ENCODE measurements at places on chromosomes 1 and 21.

DNA sequence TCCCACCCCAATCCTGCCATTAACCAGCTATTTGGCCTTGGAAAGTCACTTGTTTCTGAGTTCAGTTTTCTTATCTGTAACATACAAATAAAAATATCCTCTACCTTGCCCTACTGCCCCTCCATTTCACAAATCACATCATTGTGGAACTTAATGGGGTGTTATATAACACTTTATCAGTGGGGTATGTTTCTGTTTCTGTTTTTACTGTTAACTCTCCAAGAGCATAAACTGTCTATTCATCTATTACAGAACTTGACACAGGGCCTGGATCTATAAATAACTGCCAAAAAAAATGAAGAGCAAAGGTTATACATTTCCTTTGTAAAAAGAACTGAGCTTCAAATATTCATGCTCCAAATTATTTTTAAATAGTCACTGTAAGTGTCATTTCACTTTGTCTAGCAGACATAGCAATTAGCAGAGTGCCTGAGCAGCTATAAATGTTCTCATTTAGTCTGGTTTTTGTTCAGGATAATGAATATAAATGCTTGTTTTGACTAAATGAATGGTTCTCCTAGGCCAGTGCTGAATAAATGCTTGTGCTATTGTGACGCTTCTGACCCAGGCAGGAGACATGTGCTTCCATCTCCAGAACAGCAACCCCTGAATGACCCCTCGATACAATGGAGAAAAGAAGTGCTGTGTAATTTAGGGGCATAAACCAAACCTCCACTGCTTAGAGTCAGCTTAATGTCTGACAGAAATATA, 7.4 kb downstream of the PIGM start:
- DNase-seq, result no peak

DNA sequence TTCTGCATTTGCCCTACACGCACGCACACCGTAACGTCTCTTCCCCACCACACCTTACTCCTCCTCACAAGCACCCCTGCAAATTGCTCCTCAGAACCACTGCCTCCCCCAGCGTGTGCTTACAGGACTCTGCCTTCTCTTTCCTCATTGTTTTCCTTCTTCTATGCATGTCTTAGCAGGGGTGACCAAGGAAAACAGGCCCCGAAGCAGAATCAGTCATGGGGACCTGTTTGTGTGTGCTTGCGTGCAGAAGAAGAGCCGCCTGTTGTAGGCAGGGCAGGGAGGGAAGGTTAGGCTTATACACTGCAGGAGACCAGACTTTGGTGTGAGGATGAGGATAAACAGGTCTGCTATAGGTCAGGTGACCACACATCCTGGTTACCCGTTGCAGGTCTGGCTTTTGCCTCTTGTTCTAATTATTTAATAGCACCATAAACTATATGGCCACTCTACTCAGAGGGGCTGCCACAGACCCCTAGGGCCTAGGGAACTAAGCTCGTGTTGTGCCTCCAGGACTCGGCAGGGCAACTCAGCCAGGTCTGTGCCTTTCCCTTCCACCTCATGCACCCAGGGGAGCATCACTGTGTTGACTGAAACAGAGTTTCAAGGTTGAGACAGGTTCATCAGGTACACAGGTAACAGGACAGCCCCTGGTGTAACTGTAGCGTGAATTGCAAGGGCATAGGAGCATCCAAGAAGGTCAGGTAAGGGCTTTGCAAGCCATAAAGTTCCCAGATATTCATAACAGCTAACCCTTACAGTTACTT, 60.8 kb upstream of the EPS8L3 start:
- DNase-seq, result no peak

GRCh38 chr1:219790834-219791615, 137.3 kb downstream of the SLC30A10 start:
- DNase-seq, result no peak

DNA sequence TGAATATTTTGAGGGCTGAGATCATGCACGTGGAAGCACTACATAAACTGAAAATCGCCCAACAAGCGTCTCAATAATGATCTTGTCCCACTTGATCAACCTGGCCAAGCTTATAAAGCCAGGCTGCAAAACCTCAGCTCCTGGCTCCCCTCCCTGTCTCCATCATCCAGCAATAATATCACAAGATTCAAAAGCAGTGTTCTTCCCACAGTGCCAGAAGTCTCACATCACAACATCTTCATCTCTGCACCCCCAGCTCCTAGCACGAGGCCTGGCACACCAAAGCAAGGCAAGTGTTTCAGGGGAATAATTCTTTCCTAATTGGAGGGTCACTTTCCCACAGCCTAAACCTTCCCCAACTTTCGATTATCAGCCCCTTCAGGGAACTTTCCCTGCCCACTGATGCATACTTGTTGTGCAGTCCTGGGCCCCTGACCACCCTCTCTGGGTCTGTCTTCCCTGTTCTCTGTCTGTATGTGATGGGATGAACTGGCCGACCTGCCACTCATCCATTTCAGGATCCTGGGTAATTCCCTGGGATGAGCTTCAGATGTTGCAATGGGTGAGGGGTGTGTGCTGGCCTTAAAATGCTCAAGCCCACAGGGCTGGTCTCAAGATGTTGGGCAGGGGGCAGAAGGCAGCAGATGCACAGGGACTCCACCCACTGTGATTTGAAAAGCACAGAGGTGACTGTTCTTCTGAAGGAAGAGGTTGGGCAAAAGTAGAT, 129.0 kb downstream of the DMRTB1 start:
- DNase-seq, result no peak

DNA sequence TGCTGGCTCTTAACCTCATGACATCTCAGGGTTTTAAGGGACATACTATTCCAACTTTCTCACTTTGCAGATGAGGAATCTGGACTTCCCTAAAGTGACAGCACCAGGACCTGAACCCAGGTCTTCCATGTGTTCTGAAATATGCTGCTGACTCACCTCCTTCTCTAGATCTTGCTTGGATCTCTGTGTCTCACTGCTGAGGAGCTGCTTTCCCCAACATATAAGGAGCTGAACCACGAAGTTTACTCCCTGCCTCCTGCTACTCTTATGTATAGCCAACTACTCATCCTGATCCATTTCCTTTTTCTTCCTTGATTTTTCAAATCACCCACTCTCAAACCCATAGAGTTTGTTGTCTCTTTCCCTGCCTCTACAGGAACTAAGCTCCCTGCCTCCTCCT, 38.2 kb downstream of the ALG14 start:
- no peak for DNase-seq

GRCh38 chr1:210250998-210251679, 18.5 kb downstream of the SERTAD4 start:
- no peak for DNase-seq

DNA sequence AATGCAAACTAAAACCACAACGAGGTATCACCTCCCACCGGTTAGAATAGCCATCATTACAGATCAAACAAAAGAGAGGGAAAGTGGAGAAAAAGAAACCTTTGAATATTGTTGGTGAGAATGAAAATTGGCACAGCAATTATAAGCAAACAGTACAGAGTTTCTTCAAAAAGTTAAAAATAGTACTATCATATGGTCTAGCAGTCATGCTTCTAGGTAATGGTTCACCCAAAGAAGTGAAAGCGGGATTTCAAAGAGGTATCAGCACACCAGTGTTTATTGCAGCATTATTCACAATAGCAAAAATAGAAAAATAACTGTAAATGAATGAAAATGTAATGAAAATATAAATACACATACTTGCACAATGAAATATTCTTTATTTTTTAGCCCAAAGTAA, 8.2 kb downstream of the OR2T10 start:
- no peak for DNase-seq

- no peak for DNase-seq
Measured at GRCh38 chr1:18560692-18561091, 70.0 kb upstream of the PAX7 start.

DNA sequence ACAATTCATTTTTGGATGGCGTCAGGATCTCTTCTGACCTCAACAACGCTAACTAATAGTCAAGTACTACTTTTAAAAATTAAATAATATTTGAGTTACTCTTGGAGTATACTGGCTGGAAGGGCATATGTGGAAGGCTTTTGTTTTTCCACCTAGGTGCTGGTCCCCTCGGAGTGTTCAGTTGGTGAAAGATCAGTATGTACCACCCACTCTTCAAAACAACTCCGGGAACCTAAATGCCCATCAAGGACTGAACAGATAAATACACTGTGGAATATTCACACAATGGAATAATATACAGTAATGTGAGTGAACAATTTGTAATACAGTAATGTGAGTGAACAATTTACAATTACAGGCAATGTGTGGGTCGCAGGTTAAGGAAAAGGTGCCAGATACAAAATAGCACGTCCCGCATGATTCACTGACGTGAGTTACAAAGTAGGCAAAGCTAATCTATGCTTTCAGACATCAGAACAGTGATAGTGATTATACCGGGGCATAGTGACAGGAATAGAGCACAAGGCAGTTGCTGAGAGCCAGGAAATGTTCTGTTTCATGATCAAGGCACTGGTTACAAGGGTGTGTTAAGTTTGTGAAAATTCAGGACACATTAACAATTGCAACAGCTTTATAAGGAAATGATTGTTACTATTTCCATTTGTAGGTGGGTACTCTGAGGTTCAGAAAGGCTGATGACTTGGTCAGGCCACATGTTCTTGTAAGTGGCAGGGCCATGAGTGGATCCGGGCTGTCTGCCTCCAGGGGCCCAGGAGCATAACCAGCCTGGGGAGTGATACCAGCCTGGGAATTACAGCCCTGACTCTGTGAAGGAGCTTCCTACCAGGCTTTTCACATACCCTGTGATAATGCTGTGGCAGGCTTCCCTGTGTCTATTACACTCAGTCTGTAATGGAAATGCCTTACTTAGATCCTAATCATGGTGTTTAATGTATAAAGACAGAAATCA, 59.3 kb upstream of the ABCD3 start:
- no peak for DNase-seq

DNA sequence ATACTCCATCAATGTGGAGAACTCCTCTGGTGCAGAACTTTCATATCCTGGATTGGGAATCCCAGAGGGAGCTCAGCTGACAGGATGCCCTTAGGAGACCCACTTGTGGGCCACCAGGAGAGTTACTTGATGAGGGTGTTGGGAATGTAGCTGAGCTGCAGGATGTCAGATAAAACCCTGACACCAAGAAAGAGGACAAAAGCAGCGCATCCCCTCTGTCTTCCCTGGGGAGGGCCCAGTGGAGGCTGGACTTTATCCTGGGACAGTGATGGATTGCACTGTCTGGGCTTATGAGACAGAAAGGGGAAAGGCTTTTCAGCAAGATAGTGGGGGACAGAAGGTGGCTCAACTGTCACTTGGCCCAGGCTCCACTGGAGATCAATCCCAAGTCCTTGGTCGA, 88.1 kb upstream of the BCAR3 start:
- DNase-seq, result no peak

- DNase-seq, result peak; percentile 10
Measured at GRCh38 chr1:97814121-97814520, 106.7 kb downstream of the DPYD start.

GRCh38 chr1:10599194-10599861, 124.6 kb downstream of the PEX14 start:
- no peak for DNase-seq

- DNase-seq, result peak; percentile 63
Measured at GRCh38 chr1:66503841-66504470, 30.0 kb upstream of the SGIP1 start.

DNA sequence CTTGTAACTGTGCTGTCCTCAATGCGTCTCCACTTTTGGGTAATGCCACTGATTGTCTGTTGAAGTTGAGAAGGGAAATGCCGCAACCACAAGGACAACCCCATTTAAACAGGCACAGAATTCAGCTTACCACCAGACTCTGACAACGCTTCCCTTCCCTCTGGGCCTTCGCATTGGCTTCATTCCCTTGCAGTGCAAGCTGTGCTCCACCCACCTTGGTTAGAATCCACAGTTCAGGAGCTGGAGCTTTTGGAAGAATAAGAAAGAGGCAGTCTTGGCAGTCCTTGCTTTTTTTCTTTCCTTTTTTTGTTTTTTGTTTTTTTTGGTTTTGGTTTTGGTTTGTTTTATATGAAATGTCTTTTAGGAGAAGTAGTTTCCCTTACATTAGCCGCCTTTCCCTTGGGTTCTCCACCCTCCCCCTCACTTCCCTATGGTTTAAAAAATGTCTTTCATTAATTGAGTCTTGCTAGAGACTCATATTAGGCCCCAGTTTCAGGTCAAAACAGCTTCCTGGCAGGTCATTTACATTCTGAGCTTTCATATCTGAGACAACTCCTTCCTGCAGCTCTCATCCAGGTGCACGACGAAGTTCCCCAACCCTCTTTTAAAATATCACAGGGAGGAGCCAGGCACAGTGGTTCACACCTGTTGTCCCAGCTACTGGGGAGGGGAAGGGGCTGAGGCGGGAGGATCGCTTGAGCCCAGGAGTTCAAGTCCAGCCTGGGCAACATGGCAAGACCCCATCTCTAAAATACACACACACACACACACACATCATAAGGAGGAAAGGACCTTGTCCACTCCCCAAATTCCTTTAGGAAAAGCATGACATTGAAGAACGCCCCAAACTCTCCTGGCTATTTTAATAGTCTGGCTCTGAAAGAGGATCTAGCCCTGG, 20.7 kb upstream of the LAX1 start:
- no peak for DNase-seq

GRCh38 chr1:226990133-226990716, 50.1 kb downstream of the COQ8A start:
- no peak for DNase-seq

GRCh38 chr1:95994643-95995042, 726.9 kb upstream of the PTBP2 start:
- DNase-seq, result no peak

- no peak for DNase-seq
Measured at GRCh38 chr1:94832446-94832845, 12.3 kb downstream of the SLC44A3 start.

DNA sequence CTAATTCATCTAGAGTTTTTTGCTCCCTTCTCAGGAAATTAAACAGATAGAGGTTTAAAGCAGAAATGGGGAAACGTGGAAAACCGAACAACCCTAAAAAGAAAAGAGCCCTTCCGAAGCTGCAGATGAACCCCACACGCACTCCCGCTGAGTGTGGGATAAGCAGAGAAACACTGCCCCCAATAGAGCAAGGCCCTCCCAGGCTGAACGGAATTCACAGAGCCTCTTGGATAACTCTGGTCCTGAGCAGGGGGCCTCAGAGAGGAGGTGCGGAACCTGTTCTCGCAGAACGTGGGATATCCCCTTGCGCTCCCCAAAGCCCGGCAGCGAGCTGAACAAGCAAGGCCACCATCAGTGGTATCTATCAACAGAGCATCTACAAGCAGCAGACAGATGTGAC, 44.9 kb downstream of the SSBP3 start:
- DNase-seq, result no peak

DNA sequence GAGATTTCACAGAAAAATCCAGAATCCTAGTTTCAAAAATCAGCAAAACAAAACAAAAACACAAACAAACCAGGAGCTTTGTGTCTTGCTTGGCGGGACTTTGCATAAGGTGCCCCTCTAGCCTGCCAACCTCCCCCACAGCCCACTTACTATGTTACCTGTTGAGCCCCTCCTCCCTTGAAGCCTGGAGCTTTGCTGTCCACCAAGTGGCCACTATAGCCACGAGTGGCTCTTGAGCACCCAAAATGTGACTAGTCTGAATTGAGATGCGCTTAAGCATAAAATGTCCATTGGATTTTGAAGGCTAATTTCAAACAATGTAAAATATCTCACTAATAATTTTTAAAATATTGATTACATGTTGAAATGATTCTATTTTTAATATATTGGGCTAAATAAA, 12.2 kb downstream of the TFAP2E start:
- DNase-seq, result no peak

All from HFF-Myc (cell line).